Stimulated activated CD4-positive, alpha-beta T cell treated with anti-CD3 and anti-CD28 coated beads, TNF-alpha, amount 100 ng/mL, for 24 hours (primary cell): ENCODE measurements at places on chromosomes 4 and X.

DNA sequence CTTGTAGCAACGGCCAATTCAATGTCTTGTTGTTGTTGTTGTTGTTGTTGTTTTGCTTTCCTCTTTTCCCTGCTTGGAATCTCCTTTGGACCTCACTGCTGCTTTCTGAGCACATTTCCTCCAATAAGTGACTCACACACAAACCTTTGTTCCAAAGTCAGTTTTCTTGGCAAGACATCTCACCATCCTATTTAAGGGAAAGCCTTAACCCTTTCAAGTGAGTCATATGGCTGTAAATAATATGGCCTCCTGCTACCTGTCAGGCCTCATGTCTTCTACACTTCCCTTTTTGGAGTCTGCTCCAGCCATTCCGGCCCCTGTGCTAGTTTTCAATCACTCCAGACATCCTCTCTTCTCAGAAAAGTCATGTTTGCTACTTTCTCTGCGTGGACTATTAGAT, 79.5 kb upstream of the MAGEB10 start:
- DNase-seq, result no peak

DNA sequence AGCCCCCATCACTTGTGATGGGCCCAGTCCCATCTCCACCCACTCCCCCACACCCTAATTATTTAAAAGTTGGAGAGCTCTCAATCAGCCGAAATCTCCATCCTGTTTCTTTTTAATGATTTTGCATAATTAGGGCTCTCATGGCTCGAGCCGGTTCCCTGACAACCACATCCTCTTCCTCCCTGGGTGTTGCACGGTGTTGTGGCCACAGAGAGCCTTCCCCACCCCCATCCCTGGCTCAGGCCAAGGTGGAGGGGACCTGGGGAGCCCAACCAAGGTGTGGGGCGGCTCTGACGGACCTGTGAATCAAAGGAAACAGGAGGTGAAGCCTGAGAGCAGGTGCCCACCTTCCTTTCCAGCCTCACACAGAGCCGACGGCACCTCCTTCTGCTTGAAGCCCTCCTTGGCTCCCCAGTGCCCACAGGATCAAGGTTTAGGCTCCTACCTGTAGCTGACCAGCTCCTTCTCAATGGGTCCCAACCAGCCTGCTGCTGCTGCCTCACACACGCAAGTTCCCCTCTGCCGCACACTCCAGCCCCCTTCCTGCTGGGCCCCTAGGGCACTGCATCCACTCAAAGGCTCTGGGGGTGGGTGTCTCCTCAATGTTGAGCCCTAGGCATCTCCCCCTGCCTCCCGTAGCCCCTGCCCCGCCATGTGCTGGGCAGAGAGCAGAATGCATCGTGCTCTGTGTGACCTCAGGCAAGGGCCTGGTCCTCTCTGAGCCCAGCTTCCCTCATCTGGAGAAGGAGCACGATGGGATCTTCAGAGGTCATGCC, 68.7 kb downstream of the WFS1 start:
- no peak for DNase-seq

- DNase-seq, result no peak
These were observed 23.0 kb upstream of the UBA6 start for GRCh38 chr4:67723949-67724348.

DNA sequence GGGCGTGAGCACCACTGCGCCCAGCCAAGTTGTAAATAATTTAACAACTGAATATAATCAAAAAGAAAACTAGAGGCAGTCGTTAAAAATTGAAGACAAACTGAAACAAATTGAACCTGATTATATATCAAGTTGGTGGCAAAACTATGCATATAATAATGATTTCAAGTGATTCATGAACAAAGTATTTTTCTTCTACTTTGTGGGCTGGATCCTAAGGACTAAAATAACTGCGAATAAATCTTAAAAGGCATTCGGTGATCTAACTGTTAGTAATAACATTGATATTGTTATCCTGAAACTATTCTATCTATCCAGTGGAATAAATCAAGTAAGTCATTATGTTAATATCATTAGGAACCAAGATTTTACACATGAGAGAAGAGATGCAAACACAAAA, 21.2 kb upstream of the USP9X start:
- no peak for DNase-seq

DNA sequence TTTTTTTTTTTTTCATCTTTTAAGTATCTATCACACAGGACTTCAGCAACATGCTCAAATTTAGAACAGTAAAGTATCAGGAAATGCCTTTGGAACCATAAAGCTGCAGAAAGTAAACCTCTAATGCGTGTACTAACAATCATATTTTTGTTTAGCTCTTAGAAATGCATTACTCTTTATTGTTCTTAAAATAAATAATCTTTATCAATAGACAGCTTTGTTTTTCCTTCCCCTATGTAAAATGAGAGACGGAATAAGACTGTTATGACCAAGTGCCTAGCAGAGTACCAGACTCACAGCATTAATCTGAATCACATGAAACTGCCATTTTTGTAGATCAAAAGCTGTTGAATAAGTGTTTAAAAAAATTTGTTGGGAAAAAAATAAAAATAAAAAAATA, 50.5 kb upstream of the COL25A1 start:
- no peak for DNase-seq

DNA sequence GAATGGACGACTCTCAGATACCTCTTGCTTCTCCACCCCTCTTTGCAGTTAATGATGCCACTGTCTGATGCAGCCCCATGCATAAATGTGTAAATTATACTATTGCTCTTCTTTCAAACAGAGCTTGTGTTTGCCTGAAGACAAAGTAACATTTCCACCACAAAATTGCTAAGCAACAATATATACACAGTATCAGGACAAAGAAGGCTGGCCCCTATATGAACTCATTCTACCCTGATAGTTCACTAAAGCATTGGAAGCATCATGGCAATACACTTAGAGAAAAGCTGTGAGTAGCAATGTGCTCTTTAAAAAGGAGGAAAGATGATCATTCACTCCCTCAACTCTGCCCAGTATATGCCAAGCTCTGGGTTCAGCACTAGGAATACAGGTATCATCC, 427.0 kb upstream of the CPEB2 start:
- no peak for DNase-seq

GRCh38 chrX:21412883-21413282, 38.7 kb downstream of the CNKSR2 start:
- DNase-seq, result no peak

GRCh38 chr4:176302283-176303275, 17.2 kb upstream of the SPCS3 start:
- DNase-seq, result no peak

- no peak for DNase-seq
These were observed 11.3 kb downstream of the BLOC1S4 start for GRCh38 chr4:6727081-6727942.

GRCh38 chr4:77493829-77494551, 111.6 kb upstream of the CXCL13 start:
- DNase-seq, result no peak

DNA sequence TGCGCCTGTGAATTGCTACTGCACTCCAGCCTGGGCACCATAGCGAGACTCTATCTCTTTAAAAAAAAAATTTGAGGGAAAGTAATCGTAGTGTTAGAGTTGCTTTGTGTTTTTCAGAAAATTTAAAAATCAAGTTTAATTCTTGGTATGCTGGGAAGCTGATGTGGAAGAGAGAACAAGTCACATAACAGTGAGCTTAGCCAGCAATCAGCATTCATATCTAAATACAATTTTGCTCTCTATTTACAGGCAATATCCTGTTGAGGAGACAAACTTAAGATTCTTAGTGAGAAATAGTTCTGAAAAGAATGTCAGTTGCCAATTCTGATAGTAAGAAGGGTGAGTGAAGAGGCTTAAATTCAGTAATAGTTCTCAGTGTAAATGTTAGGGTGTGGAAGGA, 9.6 kb upstream of the NDUFC1 start:
- DNase-seq, result no peak

DNA sequence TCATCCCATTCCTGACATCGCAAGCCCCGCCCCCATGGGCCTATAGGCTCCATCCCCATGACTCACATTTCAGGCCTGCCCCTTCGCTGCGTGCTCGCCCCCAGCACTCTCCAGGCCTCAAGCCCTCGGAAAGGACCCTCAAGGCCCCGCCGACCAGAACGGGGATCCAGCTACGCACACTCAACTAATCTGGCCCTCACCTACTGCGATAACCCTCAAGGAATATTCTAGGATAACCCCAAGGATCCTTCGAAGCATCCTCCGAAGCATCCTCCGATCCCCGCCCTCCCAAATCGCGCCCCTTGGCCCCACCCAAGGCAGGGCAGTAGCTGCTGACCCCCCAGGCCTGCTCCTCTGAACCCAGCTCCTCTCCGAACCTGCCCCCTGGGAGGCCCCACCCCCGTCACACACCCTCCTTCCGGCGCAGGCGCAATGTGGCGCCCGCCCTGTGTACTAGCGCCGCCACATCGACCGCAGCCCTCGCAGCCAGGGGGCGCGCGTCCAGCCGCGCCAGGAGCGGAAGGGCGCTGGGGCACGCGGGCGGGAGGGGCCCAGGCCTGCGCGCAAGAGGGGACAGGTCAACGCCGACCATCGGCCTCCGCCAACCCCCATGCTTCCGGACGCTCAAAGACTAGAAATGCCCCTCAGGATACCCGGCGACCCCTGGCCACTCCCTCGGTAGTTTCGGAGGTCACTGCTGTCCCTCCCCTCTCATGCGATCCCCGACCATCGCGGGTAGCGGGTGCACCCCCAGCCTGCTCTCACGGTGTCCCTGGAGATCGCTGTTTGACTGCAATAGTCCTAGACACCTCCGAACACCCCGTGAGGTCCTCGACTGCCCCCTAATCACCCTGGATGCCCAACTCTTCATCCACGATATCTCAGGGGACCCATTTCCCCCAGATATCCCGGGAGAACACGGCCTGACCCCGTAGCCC, 6.4 kb upstream of the MAGIX start:
- DNase-seq, result peak; percentile 56

DNA sequence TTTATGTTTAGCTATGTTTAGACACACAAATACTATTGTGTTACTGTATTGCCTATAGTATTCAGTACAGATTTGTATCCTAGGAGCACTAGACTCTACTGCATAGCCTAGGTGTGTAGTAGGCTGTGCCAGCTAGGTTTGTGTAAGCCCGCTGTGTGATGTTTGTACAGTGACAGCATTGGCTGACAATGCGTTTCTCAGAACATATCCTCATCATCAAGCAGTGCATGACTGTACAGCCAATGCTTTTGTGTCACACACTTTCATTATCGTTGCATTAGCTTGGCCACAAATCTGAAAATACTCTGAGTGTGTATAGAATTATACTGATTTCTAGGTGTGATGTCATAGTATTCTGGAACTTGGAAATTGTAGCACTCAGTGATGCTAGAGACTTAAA, 63.4 kb downstream of the CLDN34 start:
- no peak for DNase-seq

DNA sequence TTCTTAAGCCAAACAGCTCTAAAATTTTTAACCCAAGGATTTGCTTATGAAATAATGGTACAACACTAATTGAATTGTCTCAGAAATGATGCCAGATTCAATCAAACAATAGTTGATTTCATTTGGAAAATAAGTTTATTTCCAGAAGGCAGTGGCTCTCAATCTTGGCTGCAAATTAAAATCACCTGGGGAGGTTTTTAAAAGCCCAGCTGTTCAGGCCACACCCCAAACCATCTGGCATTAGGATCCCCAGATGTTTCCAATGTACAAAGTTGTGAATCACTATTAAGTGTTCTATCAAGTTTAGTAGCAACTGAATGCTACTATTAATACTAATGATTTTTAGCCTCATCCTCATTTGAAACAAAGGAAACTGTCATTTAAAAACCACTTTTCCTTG, 22.2 kb downstream of the TMEM184C start:
- DNase-seq, result no peak

DNA sequence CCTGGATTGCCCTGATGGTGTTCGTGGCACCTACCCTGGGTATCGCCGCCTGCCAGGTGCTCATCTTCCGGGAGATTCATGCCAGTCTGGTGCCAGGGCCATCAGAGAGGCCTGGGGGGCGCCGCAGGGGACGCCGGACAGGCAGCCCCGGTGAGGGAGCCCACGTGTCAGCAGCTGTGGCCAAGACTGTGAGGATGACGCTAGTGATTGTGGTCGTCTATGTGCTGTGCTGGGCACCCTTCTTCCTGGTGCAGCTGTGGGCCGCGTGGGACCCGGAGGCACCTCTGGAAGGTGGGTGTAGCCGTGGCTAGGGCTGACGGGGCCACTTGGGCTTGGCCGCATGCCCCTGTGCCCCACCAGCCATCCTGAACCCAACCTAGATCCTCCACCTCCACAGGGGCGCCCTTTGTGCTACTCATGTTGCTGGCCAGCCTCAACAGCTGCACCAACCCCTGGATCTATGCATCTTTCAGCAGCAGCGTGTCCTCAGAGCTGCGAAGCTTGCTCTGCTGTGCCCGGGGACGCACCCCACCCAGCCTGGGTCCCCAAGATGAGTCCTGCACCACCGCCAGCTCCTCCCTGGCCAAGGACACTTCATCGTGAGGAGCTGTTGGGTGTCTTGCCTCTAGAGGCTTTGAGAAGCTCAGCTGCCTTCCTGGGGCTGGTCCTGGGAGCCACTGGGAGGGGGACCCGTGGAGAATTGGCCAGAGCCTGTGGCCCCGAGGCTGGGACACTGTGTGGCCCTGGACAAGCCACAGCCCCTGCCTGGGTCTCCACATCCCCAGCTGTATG, 1.8 kb downstream of the AVPR2 start:
- DNase-seq, result no peak

GRCh38 chr4:55887594-55887993, 34.1 kb downstream of the EXOC1 start:
- DNase-seq, result no peak

GRCh38 chr4:139988863-139989765, 164.9 kb downstream of the MAML3 start:
- peak; percentile 8 for DNase-seq

DNA sequence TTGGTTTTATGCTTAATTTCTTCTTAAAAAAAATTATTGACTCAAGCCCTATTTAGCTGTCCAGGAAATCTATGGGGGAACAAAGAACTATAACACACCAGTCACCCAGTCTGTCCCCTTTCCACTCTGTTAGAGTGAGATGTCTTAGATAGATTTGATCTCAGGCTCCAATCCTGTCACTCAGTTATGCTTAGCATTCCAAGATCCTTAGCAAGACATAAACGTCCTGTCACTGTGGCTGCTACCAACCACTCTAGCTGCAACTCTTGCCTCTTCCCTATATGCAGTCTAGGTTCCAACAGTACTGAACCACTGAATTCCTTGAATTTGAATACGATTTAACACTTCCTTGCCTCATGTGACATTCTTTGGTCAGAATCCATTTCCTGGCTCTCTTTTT, 241.9 kb upstream of the NWD2 start:
- no peak for DNase-seq

GRCh38 chr4:36041340-36041739, 203.0 kb downstream of the ARAP2 start:
- DNase-seq, result no peak

- DNase-seq, result no peak
These were observed 102.1 kb downstream of the ITIH6 start for GRCh38 chrX:54695816-54696487.

- no peak for DNase-seq
These were observed 10.7 kb upstream of the YIPF7 start for GRCh38 chr4:44661940-44662622.
